ENCODE measurements at places on chromosomes 12 and 14. TPM values are rescaled to one million over a fixed set of nuclear protein-coding genes. Genes with fewer than 3 reads are reported as not detected.

- DNase-seq, result no peak
These were observed 116.8 kb downstream of the NELL2 start for GRCh38 chr12:44759289-44759688.

DNA sequence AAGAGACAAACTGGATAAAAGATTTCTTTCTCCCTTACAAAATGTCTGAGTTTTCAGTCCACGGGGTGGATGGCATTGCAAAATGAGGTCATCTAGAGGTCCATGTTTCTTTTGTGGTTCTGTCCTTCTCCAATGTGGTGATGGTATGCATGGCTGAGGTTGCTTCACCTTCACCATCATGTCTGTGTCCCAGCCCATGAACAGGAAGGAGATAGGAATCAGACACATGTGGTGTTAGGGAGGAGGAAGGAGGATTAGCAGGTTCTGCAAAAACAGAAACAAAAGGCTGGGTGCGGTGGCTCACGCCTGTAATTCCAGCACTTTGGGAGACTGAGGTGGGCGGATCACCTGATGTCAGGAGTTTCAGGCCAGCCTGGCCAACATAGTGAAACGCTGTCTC is 11.0 kb upstream of the AEBP2 start:
- no peak for DNase-seq

- DNase-seq, result no peak
These were observed 397.8 kb upstream of the MIS18BP1 start for GRCh38 chr14:45650754-45651153.

GRCh38 chr12:96864335-96864734 is 42.7 kb upstream of the NEDD1 start:
- DNase-seq, result no peak

DNA sequence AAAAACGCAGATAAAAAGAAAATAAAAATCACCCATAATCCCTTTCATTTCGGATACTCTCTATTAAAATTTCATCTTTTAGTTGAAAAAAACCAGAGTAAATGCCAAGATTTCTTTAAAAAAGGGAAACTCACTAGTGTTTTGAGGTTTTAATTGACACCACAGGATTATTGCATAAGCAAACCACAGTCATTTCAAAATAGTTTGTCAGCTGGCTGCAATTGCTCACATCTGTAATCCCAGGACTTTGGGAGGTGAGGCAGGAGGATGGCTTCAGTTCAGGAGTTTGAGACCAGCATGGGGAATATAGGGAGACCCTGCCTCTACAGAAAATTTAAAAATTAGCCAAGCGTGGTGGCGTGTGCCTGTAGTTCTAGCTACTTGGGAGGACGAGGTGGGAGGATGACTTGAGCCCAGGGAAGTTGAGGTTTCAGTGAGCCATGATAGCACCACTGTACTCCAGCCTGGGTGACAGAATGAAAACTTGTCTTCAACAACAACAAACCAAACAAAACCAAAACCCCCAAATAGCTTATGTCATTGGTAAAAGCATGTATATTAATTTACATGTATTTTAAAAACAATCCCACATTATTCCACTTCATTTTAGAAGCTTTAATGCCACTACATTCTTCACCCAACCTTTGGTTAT is 48.8 kb downstream of the SYNE2 start:
- DNase-seq, result no peak

GRCh38 chr12:78385541-78385940 is 479.0 kb upstream of the SYT1 start:
- no peak for DNase-seq

Gene BICD1
- 19.4 TPM for total RNA-seq

Gene NANOG
- total RNA-seq, result 0.07 TPM

Gene MYO1H
- total RNA-seq, result not detected

Gene TRMT5
- 18.5 TPM for total RNA-seq

Gene IL22
- not detected for total RNA-seq

Data from uterus (tissue), 4 donors.